ENCODE measurements at places on chromosomes 11 and 22.

- DNase-seq: no peak
These were observed 51.2 kb upstream of the SLC22A12 start for GRCh38 chr11:64539711-64540427.

GRCh38 chr11:69483170-69483569 is 1.7 kb downstream of the LINC01488 start:
- DNase-seq: no peak

GRCh38 chr11:3223932-3224381 is 5.3 kb upstream of the MRGPRG start:
- no peak for DNase-seq

- DNase-seq: no peak
These were observed 44.2 kb downstream of the SYTL2 start for GRCh38 chr11:85766721-85767161.

DNA sequence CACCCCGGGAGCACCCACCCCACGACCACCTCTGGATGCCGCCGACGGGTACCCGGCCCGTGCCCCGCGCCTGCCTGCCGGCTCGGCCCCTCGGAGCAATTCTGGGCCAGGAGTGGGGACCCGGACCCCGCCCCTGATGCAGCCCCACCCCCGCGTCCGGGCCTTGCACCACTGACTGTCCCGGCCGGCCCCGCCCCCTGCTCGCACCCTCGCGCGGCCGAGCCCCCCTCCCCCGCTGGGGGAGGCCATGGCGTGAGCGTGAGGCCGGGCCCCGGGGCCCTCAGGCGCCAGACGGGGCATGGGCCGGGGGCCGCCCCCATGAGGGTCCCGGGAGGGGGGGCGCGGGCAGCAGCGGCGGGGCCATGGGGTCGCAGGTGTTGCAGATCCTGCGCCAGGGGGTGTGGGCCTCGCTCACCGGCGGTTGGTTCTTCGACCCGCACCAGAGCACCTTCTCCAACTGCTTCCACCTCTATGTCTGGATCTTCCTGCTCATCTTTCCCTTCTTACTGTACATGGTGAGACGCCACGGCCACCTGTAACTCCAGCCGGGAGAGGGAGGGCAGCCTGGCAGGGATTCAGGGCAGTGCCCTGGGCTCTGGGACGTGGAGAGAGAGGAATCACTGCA is 486 bp downstream of the PCNX3 start:
- DNase-seq: peak; percentile 58

Data from A673 (cell line).